ENCODE measurements at places on chromosomes 6 and 20.

DNA sequence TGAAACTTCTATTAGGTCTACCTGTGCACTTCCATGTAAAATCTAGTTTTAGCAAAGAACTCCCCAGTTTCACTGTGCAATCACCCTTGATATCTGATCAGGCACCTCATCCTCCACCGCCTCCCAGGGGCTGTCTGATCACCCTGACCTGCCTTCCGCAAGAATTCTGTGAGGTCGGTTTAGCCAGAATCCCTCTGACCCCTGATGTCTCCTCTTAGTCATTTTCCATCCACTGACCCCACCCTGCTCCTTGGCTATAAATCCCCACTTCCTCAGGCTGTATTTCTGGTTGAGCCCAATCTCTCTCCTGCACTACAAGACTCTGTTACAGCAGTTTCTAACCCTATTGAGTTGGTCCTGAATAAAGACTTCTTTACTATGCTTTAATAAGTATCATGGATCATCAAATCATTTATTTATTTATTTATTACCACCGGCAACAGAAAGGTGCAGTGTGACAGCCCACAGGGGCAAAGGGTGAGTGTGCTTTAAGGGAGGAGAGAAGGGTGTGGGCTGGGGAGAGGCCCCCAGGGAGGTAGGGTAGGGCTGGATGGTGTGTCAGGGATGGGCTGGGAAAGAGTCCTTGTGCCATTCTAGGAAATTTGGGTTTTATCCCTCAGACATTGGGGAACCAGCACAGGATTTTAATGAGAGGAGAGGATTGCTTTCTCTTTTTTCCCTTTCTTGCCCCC lies 11.2 kb upstream of the SERPINB6 start:
- DNase-seq = no peak

GRCh38 chr20:58547623-58548475 lies 32.6 kb upstream of the APCDD1L start:
- no peak for DNase-seq

- no peak for DNase-seq
Measured at GRCh38 chr6:129686941-129687627, 22.9 kb downstream of the ARHGAP18 start.

DNA sequence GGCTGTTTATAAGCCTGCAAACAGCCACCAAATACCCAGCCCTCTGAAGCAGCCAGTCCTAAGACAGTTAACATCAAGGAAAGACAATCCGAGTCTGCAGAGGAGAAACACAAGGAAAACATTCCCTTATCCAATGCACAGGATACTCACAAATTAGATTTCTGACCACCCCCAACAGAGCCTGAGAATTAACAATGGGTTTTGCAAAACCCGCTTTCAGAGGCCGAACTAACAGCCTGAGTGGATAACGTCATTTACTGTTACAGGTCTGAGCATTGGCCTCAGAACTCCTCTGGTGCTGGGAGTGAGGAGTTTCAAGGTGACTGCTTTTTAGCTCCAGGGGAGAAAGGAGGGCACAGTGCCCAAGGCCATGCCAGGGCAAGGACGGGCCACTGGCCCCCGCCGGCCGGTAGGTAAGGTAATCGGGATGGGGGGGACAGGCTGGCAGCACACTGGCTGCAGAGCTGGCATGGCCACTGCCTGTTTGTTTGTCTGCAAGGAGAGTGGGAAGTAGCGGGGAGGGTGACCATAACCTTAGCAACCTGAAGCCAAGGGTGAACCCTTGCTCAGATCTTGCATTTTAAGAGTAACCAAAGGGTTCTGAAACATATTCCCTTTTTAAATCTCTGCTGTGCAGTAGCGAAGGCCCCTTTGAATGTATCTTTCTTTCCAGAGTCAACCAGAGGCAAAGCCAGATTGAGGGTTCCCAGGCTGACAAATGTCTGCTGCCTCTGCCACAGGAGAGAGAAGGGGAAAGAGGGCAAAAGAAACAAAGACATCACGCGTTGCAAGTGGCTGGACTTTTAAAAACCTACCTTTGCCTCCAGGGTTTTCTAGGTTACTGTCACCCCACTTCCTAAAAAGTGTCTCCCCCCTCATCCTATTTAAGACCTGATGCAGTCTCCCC lies 3.9 kb downstream of the ZMYND8 start:
- DNase-seq = peak; percentile 77

- DNase-seq = peak; percentile 81
Measured at GRCh38 chr6:105136431-105137350, 43.1 kb downstream of the POPDC3 start.

- DNase-seq = no peak
Measured at GRCh38 chr20:39886650-39887190, 802.3 kb downstream of the MAFB start.

DNA sequence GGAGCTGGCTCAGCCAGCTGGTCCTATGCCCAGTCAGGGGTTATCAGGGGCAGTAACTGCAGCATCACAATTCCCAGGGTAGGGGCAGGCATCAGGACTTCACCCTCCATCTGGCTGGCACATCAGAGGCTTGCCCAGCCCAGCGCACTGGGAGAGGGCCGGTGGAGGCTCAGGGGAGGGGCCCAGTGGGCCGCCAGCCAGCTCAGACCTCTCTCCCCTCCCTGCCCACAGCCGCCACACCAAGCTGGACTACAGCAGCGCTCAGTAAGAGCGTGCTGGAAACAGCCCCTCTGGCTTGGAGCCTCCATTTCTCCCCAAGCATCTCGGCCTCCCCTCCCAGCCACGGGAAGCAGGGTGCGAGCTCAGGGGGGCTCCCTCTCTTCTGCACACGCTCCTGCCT lies 22.0 kb downstream of the ADA start:
- no peak for DNase-seq

GRCh38 chr6:157557559-157557958 lies 176.6 kb downstream of the ZDHHC14 start:
- DNase-seq = no peak

DNA sequence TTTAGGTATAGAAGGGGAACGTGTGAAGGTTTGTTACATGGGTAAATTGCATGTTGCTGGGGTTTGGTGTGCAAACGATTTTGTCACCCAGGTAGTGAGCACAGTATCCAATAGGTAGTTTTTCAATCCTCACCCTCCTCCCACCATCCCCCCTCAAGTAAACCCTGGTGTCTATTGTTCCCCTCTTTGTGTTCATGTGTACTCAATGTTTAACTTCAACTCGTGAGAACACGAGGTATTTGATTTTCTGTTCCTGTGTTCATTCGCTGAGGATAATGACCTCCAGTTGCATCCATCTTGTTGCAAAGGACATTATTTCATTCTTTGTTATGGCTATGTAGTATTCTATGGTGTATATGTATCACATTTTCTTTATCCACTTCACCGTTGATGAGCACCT lies 11.6 kb upstream of the VNN1 start:
- no peak for DNase-seq

DNA sequence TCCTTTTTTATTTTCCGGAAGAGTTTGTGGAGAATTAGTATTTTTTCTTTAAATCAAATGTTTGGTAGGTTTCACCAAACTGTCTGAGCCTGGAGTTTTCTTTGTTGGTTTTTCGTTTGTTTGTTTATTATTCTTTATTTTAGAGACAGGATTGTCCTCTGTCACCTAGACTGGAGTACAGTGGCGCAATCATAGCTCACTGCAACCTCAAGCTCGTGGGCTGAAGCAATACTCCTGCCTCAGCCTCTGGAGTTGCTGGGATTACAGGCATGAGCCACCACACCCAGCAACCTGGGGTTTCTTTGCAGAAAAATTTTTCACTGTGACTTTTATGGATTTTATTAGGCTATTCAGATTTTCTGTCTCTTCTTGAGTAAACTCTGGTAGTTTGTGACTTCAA lies 120.2 kb upstream of the LOC128125822 start:
- DNase-seq = no peak

- DNase-seq = no peak
Measured at GRCh38 chr20:58224974-58225373, 3.5 kb downstream of the ANKRD60 start.

- DNase-seq = no peak
Measured at GRCh38 chr6:111625099-111625416, 19.4 kb upstream of the TRAF3IP2 start.

DNA sequence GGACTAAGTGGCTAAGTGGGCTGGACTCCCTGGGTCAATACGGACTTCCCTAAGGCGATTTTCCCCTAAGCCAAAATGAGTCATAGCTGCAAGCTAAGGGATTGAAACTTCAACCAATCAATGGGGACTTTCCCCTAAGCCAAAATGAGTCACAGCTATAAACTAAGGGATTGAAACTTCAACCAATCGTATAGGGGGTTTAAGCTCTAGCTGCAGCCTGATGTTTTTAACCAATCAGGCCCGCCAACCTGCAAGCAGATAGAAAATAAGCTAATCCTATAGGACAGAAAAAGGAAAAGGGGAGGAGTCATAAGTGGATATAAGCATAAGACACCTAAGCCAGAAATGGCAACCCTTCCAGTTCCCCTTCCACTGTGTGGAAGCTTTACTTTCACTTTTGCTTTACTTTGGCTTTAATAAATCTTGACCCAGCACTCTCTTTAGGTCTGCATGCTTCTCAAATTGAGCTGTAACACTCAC lies 655.0 kb upstream of the HS3ST5 start:
- DNase-seq = no peak

DNA sequence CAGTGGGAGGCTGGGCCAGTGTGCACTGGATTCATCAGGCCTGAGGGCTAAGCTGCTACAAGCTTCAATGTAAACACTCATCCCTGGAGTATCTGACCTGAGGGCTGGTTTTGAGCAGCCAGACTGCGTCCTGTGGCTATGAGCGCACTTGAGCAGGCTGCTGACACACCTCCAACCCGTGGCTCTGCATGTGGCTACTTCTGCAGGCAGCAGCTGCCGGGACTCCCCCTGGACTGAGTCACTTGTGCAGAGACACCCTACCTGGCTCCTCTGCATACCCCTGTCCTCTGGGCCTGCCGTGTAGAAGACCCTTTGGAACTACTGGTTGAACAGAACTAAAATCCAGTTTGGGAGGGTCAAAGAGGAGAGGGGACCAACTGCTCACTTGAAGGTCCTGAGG lies 172.0 kb downstream of the SCP2D1 start:
- no peak for DNase-seq

DNA sequence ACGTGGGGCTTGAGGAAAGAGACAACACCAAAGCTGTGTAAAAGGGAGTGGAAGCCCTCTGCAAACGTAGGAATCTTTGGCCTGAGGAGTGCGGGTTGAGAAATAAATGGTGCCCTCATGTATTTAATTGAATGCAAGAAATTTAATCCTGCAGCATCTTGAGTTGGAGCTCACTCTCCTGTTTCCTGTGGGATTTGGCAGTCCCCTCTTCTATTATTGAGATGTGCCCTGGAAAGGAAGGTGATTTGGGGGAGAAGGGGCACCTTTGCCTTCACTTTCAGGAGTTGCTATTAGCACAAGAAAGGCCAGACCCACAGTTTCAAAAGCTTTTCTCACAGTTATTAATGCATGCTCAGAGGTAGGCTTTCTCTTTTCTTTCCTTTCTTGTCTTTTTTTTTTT lies 201.4 kb upstream of the HDDC2 start:
- no peak for DNase-seq
